ENCODE measurements at places on chromosomes 6 and 20.

DNA sequence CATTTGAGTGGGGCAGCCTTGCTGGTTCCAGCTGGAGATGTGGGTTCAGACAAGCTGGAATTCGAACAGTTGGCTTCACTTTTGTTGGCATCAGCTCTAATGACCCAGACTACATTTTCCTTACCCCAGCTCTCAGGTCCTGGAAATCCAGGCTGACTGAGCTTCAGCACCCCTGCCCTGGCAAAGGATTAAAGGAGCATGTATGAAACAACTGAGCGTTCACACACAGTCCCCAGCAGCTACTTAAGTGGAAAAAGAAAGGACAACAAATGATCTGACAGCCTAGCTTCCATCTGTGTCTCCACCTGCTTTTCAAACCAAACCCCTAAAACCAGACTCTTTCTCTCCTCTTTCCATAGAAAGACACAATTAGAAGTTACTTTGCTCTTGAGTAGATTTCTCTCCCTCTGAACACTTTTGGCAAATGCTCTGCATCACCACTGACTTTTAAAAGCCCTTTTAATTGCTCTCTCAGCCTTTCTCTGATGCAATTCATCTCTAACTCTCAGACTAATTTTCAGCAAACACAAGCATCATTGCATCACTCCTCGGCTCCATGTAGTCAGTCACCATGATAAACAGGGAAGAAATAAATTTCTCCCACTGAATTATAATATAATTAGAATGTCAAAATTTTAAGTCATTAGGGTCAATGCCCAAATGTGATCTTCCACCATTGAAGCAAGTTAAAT lies 28.1 kb downstream of the ROS1 start:
- no peak for DNase-seq

DNA sequence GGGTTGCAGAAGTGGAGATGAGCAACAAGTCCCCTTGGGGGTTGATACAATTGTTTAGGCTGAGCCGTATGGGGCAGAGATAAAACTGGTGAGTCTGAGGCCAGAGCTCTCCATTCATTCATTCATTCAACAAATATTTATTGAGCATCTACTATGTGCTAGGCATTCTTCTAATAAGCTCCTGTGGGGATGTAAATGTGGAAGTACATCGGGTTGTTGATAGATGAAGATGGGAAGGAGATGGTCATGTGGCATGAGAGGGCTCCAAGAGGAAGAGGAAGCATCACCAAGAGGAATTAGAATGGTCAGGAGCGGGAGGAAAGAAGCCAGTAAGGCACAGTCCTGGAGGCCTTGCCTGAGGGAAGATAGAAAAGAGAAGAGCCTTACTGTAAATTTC lies 98.7 kb upstream of the MLN start:
- DNase-seq, result no peak

- DNase-seq, result peak; percentile 99
These were observed 6.3 kb downstream of the TNFAIP3 start for GRCh38 chr6:137873273-137873762.

DNA sequence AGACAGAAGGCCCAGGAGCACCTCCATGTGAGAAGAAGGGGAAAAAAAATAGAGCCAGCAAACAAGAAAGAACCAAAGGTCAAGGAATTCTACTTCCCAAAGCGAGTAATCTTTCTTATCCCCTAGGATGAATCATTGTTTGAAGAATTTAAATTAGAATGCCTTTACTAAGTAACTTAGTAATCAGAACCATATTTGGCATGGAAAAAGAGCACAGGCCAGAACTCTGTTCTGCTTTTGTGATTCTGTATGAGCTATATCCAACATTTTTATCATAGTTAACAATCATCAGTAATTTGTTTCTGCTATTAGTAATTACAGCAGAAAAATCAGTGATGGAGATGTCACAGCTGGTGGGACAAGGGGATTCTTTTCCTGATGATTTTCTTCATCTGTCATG lies 228.8 kb upstream of the FAM83B start:
- no peak for DNase-seq

GRCh38 chr20:2124564-2125213 lies 23.1 kb downstream of the STK35 start:
- no peak for DNase-seq

GRCh38 chr20:36833275-36834020 lies 42.5 kb upstream of the TLDC2 start:
- no peak for DNase-seq

DNA sequence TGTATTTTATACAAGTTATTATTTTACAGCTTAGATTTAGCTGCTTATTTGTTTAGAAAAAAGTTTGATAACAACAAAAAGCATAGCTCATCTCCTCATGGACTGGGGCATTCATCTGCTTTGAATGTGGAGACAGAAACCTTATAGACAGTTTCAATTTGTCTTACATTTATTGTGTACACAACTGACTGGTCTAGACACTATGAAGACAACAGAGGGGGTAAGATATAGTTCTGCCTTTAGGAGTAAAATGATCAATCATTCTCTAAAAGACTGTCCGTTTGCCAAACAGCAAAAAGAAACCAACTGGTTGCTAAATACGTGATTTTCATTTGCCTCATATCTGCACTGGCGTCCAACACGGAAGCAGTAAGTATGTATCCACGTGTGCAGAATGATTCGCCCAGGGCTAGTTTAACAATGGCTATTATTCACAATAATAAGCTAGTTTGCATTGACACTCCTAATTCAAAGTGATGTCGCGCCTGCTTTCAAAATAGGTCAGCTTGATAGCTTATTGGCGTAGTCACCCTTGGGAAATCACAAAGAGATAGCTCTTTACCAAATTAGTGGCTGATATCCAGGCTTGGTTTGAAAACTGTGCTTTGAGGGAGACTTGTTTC lies 153.6 kb downstream of the BMP2 start:
- DNase-seq, result no peak

DNA sequence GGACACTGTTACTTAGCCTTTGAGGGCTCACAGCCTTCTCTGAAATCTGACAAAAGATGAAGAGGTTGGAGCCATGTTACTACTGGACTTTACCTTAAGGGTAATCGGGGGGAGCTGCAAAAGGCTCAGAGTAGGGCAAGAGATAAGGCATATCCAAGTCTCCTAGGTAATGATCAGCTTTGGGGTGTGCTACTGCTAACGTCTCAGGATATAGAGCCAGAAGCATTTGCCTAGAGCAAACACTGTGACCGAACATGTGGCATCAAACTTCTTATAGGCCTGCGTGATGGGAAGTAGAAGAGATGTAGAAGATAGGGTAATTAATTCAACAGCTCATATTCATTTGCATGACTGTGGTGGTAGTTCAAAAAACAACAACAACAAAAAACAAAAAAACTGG lies 11.1 kb downstream of the UBE2V1 start:
- no peak for DNase-seq

DNA sequence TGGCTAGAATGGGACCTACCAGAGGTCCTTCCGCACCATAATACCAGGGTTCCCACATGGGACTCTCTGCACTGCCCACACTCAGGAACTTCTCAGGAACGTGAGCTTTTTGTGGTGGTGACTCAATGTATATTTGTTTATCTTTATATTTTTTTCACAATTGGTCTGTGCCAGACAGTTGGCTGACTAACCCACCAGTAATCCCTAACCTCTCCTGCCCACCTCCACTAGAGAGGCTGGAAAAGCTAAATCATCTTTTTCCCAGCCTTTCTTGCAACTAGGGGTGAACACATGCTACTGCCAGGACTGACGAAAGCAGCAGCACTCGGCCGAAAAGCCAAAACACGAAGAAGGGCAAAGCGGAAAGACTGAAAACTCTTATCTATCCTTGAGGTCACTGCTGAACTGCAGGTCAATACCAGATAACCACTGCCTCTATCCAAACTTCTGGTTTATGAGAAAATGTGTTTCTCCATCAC lies 112.9 kb downstream of the TRERF1 start:
- peak; percentile 45 for DNase-seq

- DNase-seq, result no peak
These were observed 153.9 kb downstream of the PAK5 start for GRCh38 chr20:9685011-9685410.

GRCh38 chr6:1641343-1641885 lies 31.7 kb downstream of the FOXC1 start:
- no peak for DNase-seq

GRCh38 chr6:9937031-9937763 lies 477.7 kb downstream of the TFAP2A start:
- DNase-seq, result no peak
